ENCODE measurements at places on chromosomes 2 and 18. TPM values are rescaled to one million over a fixed set of nuclear protein-coding genes. Genes with fewer than 3 reads are reported as not detected.

DNA sequence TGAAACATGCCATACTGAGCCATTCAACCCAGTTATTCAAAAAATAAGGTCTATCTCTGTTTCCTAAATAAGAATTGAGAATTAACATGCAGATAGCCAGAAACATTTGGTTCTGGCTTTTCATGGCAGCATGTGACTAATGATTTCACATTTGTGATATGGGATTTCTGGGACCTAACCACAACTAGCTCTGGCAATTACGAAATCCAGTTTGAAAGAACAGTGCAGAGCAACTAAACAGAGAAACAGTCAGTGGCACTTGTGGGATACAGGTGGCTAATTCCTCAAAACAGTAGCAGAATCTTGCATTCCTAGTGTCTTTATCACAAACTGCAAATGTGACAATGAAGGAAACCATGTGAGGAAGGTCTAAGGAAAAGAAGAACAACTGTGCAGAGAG is 637.8 kb upstream of the CHAC2 start:
- no peak for DNase-seq
- H3K4me3 ChIP-seq = no peak overlapping the region
- H3K27me3 ChIP-seq = no peaks in the 10 kb centered on the region

DNA sequence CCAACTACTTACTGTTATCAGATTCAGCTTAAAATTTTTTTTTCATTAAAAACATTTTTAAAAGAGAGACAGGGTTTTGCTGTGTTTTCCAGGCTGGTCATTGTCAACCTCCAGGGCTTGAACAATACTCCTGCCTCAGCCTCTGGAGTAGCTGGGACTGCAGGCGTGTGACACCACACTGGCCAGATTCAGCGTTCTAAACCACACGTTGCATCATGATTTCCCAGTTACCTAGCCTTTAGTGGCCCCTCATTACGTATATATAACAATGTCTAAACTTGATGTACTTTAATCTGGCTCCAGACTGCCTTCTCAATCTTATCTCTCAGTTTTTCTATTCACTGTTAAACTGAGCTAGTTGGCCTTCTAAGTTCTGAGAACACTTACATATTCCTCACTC is 89.6 kb downstream of the COMMD1 start:
- H3K4me1 ChIP-seq = no peaks in the 10 kb centered on the region
- H3K4me3 ChIP-seq = no peak overlapping the region
- H3K27me3 ChIP-seq = no peaks in the 10 kb centered on the region
- H3K27ac ChIP-seq = no peak overlapping the region
- H3K36me3 ChIP-seq = no peaks in the 10 kb centered on the region

Gene DARS1
- total RNA-seq = 51.8 TPM

Gene STAT4
- 60.0 TPM for total RNA-seq
